ENCODE measurements at places on chromosomes 2 and 18. TPM values are rescaled to one million over a fixed set of nuclear protein-coding genes. Genes with fewer than 3 reads are reported as not detected.

DNA sequence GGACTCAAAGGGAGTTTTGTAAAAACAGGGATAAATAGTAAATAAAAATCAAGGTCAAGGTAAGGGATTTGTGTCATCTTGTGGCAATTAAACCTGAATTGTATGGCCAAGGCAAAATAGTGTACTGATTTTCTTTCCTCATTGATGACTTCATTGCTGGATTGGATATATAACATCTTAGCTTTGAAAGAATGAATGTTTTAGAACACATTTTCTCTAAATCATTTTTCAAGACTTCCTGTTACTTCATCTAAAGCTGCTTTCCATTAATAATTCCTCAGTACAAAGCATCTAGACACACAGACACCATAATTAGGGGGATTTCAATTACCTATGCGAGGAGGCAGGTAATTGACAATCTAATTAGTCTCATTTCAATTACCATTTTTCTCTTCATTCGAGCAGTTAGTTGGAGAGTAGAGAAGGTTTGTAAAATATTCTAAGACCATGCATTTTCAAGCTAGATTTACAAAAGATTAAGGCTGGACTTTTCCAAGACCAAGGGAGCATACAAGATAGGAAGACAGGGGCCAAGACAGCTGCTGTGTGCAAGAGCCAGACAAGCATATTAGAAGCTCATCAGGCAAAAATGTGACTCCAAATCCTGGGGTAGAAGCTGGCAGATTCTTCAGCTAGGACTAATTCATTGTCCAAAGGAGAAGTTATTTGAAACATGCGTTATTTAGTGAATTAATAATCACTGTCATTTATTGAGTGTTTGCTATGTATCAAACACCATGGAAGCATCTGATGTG lies 253.6 kb downstream of the EPHA4 start:
- H3K27me3 ChIP-seq, result peaks cover 9% of the 10 kb centered on the region
- no peaks in the 10 kb centered on the region for H3K4me1 ChIP-seq
- H3K4me3 ChIP-seq, result no peak overlapping the region

DNA sequence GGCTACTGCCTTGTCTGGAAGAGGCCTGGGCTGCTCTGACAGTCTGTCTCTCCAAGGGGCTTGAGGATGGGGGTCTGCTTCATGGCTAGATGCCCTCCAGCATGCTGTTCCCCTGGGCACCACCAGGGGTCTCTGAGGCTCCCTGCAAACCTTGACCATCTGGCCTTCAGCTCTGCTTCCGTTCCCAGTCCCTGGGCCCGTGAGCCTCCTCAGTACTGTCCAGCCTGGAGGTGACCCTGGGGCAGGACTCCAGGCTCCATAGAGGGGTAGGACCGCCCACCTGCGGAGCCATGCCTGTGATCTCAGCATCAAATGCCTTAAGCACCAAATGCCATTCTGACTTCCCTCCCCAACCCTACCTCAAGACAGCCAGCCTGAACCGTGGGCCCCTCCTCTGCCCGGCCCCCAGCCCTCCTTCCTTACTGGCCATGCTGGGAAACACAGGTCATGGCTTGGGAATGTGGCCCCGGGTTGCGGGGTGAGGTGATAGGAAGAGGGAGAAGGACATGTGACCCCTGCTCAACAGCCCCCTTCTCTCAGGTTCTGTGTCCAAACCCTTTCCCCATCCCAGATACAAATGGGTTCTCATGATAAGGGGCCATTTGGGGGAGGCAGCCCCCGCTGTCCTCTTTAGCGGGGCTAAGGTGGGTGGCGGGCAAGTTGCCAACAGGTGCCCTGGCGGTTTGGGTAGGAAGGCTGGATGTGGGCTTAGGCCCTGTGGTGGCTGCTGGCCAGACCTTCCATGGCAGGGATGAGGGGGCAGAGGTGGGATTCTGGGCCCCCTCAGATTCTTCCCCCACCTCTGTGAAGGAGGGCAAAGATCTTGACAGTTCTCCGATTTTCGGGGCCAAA lies 25.0 kb downstream of the SPEG start:
- H3K4me1 ChIP-seq, result peaks cover 13% of the 10 kb centered on the region
- H3K27ac ChIP-seq, result no peak overlapping the region
- no peak overlapping the region for H3K4me3 ChIP-seq
- H3K36me3 ChIP-seq, result no peaks in the 10 kb centered on the region
- H3K27me3 ChIP-seq, result no peaks in the 10 kb centered on the region

- H3K36me3 ChIP-seq, result peaks cover 5% of the 10 kb centered on the region
- no peak overlapping the region for H3K4me3 ChIP-seq
- DNase-seq, result no peak
- H3K4me1 ChIP-seq, result no peaks in the 10 kb centered on the region
These were observed 26.6 kb upstream of the TCF7L1 start for GRCh38 chr2:85106489-85107180.

DNA sequence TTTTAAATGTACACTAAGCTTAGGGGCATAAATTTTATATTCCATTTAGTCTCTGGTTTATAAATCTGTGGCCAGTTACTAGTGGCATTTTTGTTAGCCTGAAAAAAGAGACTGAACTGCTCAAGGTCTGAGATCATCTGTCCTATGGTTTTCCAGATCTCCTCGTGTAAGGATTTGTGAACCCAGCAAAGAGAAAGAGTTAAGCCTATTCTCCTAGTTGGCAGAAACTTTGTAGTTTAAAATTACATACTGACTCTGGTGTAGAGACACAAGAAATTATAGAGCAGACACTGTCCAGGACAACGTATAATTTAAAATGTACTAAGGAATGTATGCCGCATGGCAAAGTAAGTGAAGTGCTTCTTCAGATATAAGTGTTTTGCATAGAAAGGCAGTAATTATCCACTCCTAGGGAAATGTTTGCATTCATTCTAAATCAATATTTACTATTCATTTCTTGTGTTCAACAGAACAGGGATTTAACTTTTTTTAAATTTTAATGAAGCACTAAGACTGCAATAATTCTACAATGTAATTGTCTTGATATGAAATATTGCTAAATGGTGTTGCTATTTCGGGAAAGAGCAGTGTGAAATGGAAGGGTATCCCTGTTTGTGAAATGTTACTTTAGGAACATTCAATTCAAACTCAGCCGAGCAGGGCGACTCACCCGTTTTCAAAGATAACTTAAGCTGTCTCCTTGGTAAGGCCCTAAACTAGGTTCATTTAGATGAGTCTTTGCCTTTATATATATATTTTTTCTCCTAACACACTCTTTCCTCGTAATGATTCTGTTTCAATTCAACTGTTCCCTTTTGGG lies 508.4 kb upstream of the ZEB2 start:
- DNase-seq, result no peak
- no peak overlapping the region for H3K4me3 ChIP-seq
- H3K27ac ChIP-seq, result no peak overlapping the region
- no peaks in the 10 kb centered on the region for H3K27me3 ChIP-seq

GRCh38 chr2:70104231-70105111 lies 17.2 kb downstream of the PCBP1 start:
- H3K27ac ChIP-seq, result peak overlapping the region; percentile 96
- H3K4me3 ChIP-seq, result peak overlapping the region; percentile 85
- DNase-seq, result no peak
- peaks cover 32% of the 10 kb centered on the region for H3K4me1 ChIP-seq

DNA sequence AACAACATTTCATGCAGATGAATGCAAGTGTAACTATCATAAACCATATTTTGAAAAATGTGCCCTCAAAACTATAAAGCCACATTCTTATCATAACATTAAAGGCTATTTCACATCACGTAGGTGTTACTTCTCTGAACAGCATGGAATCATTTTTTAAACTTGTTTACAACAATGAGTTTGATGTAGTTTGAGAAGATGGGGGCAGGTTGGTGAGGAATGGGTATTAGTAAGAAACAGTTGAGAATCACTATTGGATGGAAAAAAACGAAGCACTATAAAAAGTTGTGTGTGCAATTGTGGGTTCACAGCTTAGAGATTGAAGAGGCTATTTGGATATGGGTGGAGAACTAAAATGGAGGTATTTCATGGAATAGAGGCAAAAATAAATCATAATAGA lies 569.1 kb downstream of the ARHGAP15 start:
- H3K36me3 ChIP-seq, result peaks cover 55% of the 10 kb centered on the region
- H3K27ac ChIP-seq, result no peak overlapping the region
- peaks cover 5% of the 10 kb centered on the region for H3K4me1 ChIP-seq
- no peak overlapping the region for H3K4me3 ChIP-seq
- DNase-seq, result no peak

GRCh38 chr18:77208964-77209363 lies 40.7 kb upstream of the GALR1 start:
- DNase-seq, result no peak
- H3K27me3 ChIP-seq, result no peaks in the 10 kb centered on the region
- H3K4me3 ChIP-seq, result peak overlapping the region; percentile 88
- H3K27ac ChIP-seq, result peak overlapping the region; percentile 94

Gene PMAIP1
- 20.1 TPM for total RNA-seq

Gene AKAIN1
- not detected for total RNA-seq

Gene LRATD1
- not detected for total RNA-seq

DNA sequence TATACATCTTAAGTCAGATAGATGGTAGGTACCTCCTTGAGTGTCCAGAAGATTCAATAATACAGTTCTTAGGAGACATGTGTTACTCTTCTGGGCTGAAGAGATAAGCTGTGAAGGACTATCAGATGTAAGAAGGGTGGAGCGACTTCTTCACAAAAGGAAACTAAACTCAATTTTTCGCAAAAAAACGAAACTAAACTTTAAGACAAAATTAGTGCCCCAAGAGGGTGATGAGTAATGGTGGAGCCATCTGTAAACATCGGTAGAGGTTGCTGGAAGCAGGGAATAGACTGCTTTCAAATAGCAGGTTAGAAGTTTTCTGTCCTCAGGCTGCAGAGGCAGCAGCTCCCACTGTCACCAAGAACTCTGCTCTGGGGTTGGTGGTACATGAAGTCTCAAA lies 111.6 kb upstream of the TACR1 start:
- H3K4me1 ChIP-seq, result peaks cover 7% of the 10 kb centered on the region
- no peak overlapping the region for H3K4me3 ChIP-seq
- DNase-seq, result no peak
- peaks cover 82% of the 10 kb centered on the region for H3K36me3 ChIP-seq
- H3K27ac ChIP-seq, result no peak overlapping the region

Gene ZNF804A
- not detected for total RNA-seq

- no peaks in the 10 kb centered on the region for H3K27me3 ChIP-seq
- H3K36me3 ChIP-seq, result no peaks in the 10 kb centered on the region
- H3K4me1 ChIP-seq, result no peaks in the 10 kb centered on the region
- no peak overlapping the region for H3K27ac ChIP-seq
- no peak overlapping the region for H3K4me3 ChIP-seq
- no peak for DNase-seq
These were observed 36.5 kb downstream of the ANO7 start for GRCh38 chr2:241224851-241225438.

- no peak overlapping the region for H3K4me3 ChIP-seq
- no peaks in the 10 kb centered on the region for H3K27me3 ChIP-seq
- no peak overlapping the region for H3K27ac ChIP-seq
- no peak for DNase-seq
- peaks cover 4% of the 10 kb centered on the region for H3K36me3 ChIP-seq
- H3K4me1 ChIP-seq, result peaks cover 24% of the 10 kb centered on the region
These were observed 18.7 kb downstream of the IMMT start for GRCh38 chr2:86176597-86176996.

- H3K4me3 ChIP-seq, result no peak overlapping the region
- DNase-seq, result no peak
- peaks cover 10% of the 10 kb centered on the region for H3K4me1 ChIP-seq
- no peaks in the 10 kb centered on the region for H3K36me3 ChIP-seq
- no peaks in the 10 kb centered on the region for H3K27me3 ChIP-seq
- H3K27ac ChIP-seq, result no peak overlapping the region
These were observed 85.3 kb downstream of the UXS1 start for GRCh38 chr2:106108791-106109190.

DNA sequence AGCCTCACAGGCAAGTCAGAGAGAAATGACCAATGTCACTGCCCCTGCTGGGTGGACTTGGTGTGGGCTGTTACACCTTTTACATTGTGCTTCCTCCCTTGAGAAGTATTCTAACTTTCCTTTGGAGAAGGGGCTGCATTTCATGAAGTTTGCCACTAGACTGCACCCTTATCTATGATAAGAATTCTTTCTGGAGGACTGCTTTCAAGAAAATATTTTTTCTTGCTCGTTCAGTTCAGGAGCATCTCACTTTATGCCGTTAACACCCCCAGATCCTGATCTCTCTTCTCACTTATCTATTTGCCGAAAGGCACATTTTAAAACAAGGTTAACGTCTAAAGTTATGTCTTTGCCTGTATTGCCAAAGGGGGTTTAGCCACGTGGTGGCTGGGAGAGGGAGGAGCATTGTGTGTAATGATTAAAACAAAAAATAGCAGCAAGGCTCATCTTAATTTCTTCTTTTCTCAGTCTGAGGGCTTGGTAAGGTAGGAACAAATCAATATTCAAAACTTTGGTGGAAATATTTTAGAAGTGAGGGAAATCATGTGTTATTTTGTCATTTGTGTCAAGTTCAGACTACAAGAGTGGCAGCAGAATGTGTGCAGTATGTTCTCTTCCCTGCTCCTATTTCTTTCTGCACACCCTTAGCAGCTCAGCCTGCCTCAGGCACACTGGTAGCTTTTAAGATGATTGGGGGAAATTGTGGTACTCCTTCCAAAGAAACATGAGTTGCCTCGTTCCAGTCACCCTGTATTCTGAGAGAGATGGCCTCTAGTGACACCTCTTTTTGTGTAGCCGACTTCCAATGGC lies 1.6 kb upstream of the IGFBP5 start:
- H3K36me3 ChIP-seq, result no peaks in the 10 kb centered on the region
- no peak overlapping the region for H3K4me3 ChIP-seq
- peaks cover 24% of the 10 kb centered on the region for H3K4me1 ChIP-seq
- no peak overlapping the region for H3K27ac ChIP-seq

DNA sequence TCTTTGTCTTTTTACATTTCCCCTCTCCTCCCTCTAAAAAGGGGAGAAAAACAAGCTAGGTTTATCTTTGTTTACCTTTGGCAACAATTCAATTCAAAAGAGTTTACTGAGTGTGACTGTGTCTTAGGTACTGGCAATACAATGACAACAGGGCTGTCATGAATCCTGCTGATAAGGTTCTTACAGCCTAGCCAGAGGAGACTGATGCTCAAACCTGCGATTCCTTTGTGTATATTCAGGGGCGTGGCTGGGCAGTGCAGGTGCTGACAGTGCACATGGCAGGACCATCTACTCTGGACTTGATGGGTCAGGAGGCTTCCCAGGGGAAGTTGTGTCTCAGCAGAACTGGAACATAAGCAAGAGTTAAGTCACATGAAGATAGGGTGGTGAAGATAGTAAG lies 23.2 kb upstream of the TTN start:
- H3K4me3 ChIP-seq, result peak overlapping the region; percentile 1
- peaks cover 46% of the 10 kb centered on the region for H3K36me3 ChIP-seq
- H3K27ac ChIP-seq, result peak overlapping the region; percentile 40
- no peak for DNase-seq

- H3K27ac ChIP-seq, result no peak overlapping the region
- H3K4me3 ChIP-seq, result no peak overlapping the region
- H3K4me1 ChIP-seq, result no peaks in the 10 kb centered on the region
- peaks cover 19% of the 10 kb centered on the region for H3K27me3 ChIP-seq
- no peak for DNase-seq
These were observed 108.4 kb upstream of the OTOS start for GRCh38 chr2:240248721-240249422.

All from naive thymus-derived CD8-positive, alpha-beta T cell (primary cell).